ENCODE measurements at places on chromosomes 1 and 21.

DNA sequence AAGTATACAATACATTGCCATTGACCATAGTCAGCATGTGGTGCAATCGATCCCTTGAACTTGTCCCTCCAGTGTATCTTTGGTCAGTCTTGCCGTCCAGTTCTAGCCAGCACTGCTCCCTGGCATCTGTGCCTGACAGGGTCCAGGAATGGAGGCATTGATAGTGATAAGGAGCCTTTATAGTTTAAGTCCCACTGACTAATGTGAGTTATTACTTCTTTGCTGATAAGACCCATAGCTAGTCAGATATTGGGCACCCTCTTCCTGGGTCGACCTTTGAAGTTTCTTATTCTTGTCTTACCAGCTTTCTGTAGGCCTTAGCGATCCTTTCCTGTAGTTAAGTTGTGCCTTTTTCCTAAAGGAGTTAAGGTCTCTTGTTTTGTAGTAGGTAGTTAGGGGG is 13.0 kb downstream of the UCK2 start:
- DNase-seq, result no peak

- DNase-seq, result peak; percentile 65
Measured at GRCh38 chr21:34073749-34074282, 438 bp downstream of the MRPS6 start.

GRCh38 chr1:161382214-161383019 is 14.7 kb upstream of the CFAP126 start:
- peak; percentile 83 for DNase-seq

DNA sequence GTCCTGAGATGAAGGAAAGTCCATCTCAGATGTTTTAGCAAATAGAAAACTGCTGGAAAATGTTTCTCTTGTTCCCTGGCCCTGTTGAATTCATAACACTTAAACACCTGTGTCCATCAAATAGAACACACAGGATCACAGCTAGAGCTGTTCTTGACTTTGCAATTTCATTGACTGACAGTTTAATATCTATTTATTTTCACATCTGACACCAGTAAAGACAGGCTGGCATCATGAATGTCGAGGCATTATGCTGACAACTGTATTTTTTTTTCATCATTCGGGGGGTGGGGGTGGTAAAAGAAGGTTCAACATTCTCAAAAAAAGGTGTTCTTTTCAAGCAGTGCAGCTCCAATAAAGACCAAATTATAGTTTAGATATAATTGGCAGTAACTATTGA is 591.2 kb upstream of the PTBP2 start:
- no peak for DNase-seq

DNA sequence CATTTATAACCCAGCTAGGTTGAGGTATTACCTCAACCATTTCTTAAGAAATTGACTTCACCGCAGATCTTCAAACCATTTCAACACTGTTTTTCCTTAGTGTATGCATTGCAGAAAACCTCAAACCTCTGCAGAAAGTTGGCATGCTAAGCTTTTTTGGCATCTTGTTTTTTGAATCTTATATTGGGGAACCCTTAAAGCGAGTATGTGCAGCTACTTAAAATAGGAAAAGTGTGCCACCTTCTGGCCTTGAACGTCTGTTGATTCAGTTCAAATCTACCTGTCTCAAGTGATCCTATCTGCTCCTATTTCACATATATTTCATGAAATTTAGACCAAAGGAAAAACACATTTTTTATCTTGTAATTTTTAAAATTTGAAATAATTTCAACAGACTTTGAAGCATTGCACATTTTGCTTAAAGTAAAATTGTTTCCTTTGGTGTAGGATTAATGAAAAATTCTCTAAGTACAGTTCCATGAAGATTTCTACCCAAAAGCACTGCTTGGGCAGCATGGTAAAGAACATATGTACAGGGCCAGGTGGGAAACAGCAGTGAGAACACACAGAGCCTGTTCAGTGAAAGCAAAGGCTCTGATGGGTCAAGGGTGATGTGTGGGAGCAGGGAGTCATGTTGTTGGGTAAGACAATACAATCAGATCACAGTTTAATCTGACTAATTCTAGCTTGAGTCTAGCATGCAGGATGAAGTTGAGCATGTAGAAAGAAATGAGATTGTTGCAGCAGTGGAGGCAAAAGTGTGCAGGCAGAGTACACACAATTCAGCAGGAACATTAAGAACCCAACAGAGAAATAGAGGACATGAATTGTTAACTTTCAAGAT is 17.2 kb downstream of the HENMT1 start:
- peak; percentile 74 for DNase-seq

- DNase-seq, result peak; percentile 56
Measured at GRCh38 chr1:113930499-113931161, 1.5 kb downstream of the HIPK1 start.

DNA sequence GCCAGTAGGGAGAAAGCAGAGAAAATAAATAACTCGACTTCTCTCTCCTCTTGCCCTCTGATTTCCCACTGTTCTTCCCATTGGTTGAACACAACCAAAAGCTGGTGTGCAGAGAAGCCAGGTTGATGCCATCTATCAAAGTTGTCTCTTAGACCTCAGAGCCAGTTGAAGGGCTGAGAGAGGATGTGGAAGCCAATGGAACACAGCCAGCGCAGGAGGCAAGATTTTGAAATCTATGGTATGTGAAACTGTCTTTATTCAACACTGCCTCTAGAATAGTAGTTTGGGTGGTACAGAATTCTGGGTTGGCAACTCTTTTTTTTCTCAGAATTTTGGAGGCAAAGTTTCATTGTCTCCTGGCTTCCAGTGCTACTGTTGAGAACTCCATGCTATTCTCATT is 11.3 kb upstream of the SMAP2 start:
- no peak for DNase-seq

DNA sequence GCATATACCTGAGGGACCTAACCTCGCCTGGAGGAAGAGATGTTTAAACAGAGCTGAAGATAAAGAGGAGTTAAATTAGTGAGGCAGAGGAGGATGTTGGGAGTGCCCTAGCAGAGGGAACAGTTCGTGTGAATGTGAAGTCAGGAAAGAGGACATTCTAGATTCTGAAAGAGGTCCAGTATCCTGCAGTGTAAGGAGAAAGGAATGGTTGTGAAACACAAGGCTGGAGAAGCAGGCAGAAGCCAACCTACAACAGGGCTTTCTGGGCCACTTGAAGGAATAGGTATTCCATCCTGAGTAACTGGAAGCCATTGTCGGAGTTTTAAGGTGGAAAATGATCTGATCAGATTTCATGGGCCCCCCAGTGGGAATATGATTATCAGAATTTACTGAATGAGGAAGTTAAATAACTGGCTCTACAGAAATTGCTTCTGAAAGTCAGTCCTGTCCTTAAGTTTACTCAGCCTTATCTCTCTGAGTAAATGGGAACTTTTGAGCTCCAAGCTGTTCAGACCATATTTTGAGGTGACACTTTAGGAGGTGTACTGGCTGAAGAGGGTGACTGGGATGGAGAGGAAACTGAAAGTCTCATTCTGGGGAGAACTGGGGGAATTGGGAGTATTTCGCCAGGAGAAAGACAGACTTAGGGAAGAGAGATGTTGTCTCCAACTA is 24.4 kb upstream of the FAAH start:
- no peak for DNase-seq

DNA sequence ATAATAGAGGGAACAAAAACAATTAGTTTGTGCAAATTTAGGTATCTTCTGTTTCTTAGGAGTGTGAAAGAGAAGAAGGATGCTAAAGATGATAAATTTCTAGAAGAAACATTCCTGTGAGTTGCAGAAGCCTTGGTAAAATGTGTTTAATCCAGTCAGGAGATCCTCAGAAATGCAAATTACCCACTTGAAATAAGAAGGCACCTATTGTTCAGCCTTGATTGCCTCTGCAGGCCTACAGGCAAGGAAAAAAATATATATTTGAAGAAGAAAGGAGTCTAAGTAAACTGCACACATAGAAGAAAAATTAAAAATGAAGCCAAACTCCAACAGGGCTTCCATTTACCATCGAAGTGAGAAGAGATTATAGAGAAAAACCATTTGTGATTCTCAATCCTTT is 51.0 kb upstream of the LHX8 start:
- no peak for DNase-seq

DNA sequence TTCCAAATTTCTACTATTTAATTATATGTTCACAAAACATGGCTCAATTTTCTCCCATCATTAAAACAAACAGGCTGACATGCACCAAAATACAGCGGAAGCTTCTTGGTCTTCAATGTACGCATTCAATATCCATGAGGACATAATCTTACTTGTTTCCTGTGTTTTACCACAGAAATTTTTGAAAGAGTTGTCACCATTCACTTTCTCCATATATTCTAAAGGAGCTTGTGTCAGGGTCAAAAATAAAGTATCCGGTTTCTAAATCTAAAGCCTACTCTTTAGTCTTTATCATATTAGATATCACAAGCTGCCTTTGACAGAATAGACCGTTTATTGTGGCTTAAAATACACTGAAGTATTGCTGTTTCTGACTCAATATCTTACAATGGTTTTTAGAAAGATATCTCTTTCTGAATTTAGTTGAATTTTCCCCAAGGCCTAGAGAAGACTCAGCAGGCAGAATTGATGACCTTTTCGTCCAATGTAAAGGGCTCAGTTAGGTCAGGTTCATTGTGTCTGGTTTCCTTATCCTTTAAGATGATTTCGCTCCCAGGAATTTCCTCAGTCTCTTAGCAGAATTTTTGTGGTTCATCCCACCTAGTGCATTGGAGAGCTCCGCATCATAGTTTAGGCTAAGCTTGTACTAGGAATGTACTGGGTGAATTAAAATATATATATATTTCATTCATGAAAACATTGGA is 717.2 kb downstream of the NCAM2 start:
- DNase-seq, result no peak

DNA sequence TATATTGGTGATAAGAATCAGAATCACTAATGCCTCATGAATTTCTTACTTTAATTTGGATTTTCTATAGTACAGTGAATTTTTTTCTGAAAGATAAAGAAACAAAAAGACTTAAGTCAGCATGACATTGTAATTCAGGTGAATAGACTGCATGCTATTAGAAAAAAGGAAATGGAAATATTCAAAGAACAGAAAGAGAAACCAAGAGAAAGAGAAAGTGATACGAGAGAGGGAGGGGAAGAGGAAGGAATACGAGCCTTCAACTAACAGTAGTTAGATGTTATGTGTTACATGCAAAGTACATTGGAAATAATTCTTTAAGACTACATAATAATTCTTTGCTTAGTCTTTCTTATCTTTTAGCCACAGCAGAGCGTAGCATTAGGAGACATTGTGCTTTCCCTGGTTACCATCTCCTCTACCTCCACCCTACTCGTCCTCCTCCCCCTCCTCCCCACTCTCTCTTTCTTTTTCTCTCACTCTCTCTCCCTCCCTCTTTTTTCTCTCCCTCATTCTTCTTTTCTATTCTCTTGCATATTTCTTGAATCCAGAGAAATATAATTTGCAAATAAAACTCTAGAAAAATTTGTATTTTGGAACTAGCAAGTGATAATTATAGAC is 46.4 kb upstream of the ADGRL4 start:
- DNase-seq, result no peak

DNA sequence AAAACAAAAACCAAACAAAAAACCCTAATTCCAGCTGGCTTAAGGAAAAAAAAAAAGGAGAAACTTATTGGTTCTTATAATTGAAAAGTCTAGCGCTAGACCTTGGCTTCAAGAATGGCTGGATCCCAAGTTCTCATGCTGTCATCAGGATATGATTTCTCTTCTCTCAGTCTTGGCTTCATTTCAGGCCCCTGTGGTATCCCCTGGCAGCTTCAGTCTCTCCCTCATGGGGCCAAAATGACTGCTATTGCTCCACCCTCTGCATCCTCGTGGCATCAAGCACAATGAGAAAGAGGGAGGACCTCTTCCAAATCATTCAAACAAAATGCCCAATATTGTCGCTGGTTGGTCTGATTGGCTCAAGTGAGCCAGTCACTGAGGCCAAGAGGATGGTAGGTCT is 80.7 kb downstream of the GIPC2 start:
- DNase-seq, result no peak

DNA sequence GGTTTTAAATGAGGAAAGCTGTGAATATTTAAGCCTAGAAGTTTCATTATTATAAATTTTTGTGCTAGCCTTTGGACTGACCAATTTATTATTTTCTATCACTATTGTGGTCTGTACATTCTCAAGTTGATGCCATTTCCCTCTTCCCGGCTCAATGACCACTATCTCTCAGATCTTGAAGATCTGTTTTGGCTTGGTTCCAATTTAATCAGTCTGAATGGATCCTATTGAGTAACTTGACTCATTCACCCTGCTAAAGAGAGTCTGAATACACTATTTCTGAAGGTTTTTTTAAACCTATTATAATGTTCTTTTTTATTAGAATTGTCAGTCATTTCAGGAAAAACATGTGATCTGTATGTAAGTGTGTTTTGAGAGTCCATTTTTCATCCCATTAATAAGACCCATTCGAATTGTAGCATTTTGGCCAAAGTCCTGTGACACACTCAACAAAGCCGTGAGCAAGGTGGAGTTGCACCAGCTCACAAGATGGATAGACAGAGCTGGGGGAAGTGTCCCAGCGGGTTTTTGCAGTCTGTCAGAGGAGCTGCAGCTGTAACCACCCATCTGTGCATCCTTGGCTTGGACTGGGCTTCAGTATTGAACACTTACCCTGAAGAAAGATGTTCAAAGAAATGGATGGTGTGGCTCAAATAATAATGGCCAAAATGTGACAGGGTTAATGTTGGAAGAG is 145.6 kb downstream of the NFIA start:
- DNase-seq, result peak; percentile 52

- DNase-seq, result no peak
Measured at GRCh38 chr21:38494703-38495102, 3.6 kb downstream of the ERG start.

DNA sequence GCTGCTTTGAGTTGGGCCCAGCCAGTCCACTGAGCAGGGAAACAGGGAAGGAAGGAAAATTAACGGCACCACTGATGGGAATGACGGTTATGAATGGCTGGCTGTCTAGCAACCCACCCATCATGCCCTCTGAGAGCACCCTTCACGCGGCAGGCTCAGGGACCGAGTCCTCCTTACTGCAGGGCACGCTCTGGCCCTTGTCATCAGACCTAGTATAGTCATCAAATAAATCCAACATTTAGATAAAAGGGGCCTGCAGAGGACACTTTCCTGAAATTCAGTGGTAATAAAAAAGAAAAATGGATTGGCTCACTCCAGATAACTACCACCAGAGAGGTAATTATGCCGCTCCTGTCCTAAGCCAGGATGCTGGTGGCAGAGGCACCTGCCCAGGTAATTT is 509.4 kb downstream of the MATN1 start:
- DNase-seq, result no peak

GRCh38 chr1:221925947-221926346 is 184.1 kb upstream of the DUSP10 start:
- no peak for DNase-seq

GRCh38 chr1:202160377-202160940 is at the start of gene PTPN7:
Gene PTPN7 (minus strand): TSS chr1:202160602. CDS start chr1:202159402, 1,200 bp downstream.
- no peak for DNase-seq

- no peak for DNase-seq
Measured at GRCh38 chr1:19042675-19043578, 86.5 kb upstream of the IFFO2 start.

- no peak for DNase-seq
Measured at GRCh38 chr21:16407403-16408240, 677.8 kb downstream of the USP25 start.

Data from DMS53 (cell line).